ENCODE measurements at places on chromosomes 2 and 18.
A peak's percentile ranks its signal among the peaks of the same experiment; 100 is the strongest.

DNA sequence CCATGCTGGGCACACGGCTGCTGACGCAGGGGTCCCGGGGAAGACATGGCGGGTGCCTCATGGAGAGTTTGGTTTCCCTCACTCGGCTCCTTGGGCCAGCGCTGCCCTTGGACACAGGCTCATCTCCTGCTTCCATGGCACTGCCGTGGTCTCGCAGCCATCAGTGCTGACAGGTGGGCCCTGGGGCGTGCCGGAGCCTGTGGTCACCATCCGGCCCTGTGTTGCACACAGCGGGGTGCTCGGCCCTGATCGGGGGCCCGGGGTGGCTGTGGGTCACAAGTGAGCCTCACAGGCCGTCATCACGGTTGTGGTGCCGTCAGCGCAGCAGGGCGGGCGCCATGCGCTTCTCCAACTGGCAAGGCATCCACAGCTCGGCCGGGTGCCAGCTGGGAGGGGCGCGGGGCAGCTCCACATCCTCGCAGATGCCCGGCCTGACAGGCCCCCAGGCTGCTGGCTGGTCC is 582 bp downstream of the RTP5 start:
- no peak for DNase-seq

DNA sequence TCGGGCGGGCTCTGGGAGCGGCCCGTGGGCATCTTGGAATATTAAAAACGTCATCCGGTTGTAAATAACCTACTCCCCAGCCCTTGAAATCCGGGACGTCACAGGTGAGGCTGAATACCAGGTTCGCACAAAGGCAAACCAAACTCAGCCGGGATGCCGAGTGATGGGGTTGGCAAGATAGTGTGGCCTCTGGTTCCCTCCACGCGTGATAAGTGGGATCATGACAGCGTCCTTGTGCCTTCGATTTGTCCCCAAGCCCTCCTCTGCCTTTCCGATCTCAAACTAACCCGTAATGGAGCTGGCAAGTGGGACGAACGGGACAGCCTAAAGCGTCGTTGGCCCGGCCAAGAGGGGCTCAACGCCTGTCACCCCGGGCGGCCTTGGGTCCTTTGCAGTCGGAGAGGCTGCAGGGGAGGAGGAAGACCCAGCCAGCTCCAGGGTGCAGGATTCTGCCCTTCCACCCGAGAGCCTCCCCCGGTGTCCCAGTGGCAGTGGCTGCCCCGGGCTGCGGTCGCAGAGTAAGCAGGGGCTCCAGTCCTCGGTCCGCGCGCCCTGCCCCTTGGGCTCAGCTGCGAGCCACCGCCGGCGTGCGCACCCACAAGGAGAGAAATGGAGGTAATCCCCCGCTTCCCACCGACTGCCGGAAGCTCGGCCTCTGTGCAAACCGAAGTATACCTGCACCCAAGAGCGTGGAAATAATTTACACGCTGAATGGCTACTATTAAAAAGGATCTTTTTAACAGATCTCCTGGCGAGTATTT is 13.4 kb upstream of the PAX3 start:
- DNase-seq = no peak

DNA sequence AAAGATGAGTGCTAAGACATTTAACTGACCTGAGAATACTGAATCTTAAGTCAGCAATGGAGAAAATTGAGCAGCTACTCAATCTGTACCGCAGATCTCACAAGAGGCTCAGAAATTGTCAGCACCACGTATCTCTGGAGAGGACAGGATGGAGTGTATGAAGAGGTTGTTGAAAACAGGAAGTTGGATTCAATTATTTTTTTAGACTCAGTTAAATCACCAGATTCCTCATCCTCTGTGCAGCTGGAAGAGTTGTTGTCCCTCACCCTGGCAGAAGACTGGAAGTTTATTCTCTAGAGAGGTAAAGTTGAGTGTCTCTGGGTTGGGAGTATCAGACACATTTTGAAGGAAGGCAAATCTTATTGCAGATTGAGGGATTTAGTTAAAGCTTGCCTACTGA is 114.9 kb upstream of the NT5C1B start:
- peak; percentile 26 for DNase-seq

GRCh38 chr2:197209742-197210408 is 100.7 kb downstream of the ANKRD44 start:
- no peak for DNase-seq

GRCh38 chr2:147045113-147045512 is 799.7 kb upstream of the ACVR2A start:
- DNase-seq = peak; percentile 74

DNA sequence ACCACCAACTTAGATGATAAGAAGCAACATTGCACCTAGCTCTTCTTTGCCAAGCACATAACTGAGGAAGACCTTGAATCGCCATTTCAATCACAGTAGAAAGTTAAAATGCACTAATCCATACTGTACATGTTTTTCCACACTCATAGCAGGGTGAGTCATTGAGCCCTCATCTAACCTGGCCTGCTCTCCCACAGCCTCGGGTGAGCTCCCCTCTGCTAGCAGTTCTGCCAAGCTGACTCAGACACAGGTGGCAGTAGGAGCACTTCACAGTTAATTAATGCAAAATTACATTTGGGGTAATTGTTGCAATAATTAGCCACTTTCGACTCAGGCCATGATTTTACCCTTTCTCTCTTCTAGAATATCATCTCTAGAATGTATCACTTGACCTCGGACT is 1632.8 kb upstream of the CELF4 start:
- DNase-seq = peak; percentile 21

GRCh38 chr2:189585226-189585756 is 4.7 kb upstream of the SLC40A1 start:
- DNase-seq = no peak

DNA sequence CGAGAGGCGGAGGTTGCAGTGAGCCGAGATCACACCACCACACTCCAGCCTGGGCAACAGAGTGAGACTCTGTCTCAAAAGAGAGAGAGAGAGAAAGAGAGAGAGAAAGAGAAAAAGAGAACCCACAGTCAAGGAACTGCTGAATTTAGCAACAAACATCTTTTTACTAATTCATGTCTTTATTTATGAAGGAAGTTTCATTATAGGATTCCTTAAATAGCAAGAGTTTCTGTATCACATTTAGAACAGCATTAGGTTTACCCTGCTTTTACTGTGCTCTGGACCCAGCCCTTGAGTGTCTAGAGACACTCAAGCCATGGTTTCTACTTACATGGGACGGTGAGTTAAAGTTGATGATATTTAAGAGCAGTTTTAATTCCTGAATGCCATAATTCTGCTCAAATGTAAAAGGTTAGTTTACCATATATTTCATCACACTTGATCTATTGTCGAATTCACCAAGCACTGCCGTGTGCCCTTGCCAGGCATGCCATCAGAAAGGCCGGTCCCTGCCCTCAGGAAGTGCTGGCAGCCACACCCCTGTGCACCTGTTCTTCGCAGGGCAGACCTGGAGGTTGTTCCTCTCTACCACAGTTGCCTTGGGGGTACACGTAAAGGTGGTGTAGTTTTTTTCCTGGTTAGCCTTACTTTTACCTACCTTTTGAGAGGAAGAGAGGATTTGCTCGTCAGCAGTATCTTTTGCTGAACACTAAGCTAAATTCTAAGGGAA is 153.3 kb downstream of the LDLRAD4 start:
- no peak for DNase-seq

DNA sequence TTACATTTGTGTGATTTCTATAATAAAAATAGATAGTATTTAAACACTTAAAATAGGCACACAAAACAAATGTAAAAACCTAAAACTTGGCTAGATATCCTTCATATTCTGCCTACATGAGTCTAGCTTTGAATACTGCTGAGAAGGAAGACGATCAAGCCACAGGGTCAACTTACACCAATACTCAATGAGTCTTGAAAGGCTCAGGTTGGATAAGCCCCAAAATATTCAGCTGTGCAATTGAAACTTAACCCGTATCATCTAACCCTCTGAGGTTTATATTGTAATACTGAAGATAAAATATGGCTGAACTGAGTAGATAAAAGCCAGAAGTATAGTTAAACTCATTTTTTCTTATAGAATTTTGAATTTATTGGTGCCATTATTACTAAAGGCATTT is 313.0 kb upstream of the NRXN1 start:
- DNase-seq = peak; percentile 74

DNA sequence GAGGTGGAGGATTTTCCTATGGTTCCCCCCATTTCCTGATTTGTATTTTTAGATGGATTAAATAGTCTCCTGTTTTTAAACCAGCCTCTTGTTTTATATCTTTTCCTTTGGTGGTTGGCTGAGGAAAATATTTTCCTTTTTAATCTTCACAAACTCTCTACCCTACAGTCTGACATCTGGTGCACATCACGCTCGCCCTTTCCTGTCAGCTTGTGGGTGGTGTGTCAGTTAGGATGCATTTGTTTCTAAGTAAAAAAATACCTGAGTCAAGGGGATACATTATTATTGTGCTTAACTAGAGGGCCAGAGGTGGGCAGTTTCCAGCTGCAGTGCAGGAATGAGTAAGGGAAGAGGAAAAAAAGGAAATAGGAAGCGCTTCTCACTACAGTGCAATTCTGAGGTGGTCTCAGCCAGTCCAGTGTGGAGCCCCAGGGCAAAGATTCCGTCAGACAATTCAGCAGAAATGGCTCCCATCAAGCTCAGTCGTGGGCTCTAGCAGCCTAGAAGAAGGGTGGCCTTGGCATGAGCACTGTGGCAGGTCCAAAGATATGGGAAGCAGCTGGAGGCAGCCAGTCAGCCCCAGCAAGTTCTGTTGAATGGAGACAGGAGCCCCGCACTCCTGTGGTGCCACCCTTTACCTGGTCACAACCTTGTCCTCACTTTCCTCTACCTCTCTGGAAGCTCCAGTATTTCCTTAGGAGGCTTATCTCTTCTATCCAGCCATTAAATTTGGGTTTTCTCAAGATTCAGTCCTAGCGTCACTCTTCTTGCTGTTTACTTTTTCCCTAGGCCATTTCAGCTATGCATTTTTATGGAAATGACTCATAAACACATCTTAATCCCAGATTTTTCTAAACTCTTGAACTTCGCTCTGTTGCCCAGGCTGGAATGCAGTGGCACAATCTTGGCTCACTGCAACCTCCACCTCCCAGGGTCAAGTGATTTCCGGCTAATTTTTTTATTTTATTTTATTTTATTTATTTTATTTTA is 18.5 kb downstream of the SFTPB start:
- peak; percentile 40 for DNase-seq

DNA sequence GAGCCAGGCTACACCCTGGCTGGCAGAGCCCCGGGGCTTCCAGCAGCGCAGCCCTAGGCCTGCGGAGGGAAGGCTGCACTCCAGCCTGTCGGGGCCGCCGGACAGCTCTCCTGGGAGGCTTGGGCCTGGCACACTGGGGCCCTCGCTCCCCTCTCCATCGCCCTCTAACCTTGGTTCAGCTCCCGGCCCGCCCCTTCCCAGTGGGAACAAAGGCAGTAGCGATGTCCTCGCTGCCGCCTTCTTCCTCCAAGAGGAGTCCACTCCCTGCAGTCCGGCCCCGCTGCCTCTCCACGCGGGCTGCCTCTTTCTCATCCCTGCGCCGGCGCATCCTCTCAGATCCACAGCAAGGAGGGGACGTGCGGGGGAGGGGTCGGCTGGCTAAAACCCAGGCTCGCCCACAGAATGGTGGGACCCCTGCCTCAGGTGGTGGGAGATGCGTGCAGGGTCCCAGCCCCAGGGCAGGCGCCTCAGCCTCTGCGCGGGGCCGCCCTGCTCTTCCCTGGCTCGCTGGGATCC is 138.1 kb downstream of the TWIST2 start:
- DNase-seq = no peak

DNA sequence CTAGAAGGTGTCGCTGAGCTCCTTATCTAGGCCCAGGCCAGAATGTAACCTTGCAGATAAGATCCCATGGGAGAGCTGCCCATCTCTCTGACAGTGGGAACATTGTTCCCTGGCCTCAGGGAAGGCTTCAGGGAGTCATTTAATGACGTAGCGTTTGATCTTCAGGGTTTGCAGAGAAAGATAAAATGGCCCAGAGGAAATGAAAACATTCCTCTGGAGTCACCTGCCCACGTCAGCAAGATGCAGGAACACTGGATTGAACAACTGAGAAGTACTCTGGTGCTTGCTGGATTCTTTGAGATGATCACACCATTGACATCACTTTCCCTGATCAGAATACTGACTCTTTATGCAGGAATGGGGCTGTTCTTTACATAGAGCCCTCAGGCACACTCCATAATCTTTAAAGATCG is 51.6 kb downstream of the MAPK4 start:
- no peak for DNase-seq

DNA sequence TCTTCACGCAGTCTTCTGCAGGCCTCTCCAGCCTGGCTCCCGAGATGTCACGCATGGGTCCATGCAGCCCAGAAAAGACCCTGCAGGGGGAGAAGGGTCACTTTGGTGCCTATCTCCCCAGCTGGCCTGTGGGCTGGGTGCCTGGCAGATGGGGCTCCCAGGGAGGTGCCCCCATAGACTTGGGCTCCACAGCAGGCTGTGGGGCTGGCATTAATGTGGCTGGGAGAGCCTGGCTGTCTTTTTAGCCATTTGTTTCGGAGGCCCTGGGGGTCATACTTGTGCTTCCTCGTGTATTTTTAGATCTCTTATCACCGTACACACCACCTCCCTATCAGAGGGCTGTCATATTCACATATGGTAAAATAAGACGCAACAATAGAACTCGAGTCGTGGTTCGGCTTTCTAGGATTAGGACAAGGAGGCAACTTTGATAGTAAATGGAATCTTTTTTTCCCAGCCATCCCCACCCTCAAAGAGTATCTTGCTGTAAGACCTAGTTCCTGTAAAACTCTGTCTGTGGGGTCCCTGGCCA is 74.5 kb downstream of the LRRFIP1 start:
- DNase-seq = no peak

DNA sequence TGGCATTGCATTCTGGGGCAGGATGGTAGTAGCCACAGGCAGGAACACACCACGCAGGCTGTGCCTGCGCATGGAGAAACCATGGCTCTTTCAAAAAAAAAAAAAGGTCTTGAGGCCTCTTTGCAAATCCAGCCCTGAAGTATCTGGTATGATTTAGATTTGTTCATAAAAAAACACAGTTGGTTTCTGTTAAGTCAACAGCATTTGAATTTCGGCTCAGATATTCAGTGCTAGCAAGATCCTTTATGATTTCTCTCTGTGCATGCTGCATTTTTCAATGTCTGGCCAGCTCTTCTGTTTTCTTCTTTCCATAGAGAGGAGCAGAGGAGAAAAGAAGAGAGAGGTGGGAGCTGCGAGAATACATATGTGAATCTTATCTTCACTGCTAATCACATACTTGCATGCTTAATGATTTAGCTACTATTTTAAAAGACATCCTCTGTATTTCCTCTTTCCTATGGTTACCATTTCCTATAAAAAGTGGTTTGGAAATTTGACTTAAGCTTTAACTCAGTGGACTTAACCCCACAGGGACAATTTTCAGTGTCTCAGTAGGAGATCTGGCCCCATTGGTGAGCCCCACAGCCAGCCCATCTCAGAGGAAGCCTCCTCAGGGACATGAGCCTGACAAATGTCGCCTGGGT is 214.3 kb upstream of the APCDD1 start:
- DNase-seq = no peak

Measured in choroid plexus epithelial cell (primary cell).